Stimulated activated CD8-positive, alpha-beta memory T cell treated with anti-CD3 and anti-CD28 coated beads, Interleukin-7, amount 100 ng/mL, for 4 hours (primary cell): ENCODE measurements at places on chromosomes 2 and 18.

- DNase-seq: no peak
These were observed 438.2 kb downstream of the TSN start for GRCh38 chr2:122193622-122194021.

DNA sequence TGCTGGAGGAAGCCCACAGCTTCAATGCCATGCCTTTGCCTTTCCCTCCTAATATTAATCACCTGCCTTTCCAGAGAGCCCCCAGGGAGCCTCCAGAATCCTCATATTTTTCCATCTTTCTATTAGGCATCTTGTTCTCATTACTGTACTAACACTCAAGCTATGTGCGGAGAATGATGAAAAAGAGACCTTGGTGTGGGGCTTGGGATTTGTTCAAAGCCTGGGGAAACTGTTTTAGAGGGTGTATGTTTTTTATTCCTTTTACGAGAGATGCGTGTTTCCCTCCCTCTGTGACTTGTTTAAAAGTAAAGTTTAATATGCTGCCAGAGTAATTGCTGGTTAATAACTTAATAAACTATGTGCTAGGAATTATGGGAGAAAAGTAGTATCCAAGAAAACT, 102.4 kb upstream of the ZFP36L2 start:
- no peak for DNase-seq

GRCh38 chr2:159177957-159178356, 108.5 kb downstream of the WDSUB1 start:
- DNase-seq: no peak

GRCh38 chr2:441258-442022, 153.5 kb upstream of the ALKAL2 start:
- DNase-seq: no peak
